ENCODE measurements at places on chromosomes 7 and 10.

- no peak for DNase-seq
Measured at GRCh38 chr10:119917777-119918176, 25.2 kb downstream of the SEC23IP start.

- DNase-seq = no peak
Measured at GRCh38 chr7:84002348-84002747, 192.2 kb downstream of the SEMA3A start.

- DNase-seq = no peak
Measured at GRCh38 chr7:99561737-99562051, 3.3 kb downstream of the ZNF655 start.

DNA sequence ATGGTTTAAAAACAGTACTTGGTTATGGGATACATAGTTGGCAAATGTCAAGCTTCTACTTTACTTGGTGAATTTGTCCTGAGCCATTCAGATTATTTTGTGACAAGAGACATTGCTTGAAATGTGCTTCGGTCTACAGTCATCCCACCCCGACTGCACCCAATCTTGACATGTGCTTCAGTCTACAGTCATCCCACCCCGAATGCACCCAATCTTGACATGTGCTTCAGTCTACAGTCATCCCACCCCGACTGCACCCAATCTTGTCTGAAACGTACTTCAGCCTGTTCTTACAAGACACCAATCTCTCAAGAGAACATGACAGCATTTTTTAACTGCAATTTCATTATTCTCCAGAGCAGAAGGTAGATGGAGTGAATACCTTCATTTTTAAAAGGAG, 47.8 kb downstream of the PRKCQ start:
- DNase-seq = no peak

- no peak for DNase-seq
Measured at GRCh38 chr7:78828317-78828716, 625.1 kb downstream of the MAGI2 start.

DNA sequence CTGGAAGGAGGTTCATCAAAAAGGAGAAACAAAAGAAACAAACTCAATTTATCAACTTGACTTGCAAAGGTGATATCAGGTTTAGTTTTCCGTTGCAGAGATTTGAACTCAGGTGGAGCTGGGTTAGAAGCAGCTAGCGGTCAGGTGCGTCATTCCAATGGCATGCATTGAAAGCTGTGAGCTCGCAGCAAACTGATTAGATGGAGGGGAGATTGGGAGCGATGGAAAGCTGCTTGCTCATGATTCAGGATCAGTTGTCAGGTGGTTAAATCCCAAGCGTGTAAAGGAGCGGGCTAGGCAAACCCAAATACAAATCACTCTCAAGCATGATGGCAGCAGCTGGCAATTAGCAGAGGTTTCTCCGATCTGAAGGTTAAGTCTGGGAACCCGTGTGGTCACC, 49.3 kb upstream of the AFAP1L2 start:
- DNase-seq = no peak

DNA sequence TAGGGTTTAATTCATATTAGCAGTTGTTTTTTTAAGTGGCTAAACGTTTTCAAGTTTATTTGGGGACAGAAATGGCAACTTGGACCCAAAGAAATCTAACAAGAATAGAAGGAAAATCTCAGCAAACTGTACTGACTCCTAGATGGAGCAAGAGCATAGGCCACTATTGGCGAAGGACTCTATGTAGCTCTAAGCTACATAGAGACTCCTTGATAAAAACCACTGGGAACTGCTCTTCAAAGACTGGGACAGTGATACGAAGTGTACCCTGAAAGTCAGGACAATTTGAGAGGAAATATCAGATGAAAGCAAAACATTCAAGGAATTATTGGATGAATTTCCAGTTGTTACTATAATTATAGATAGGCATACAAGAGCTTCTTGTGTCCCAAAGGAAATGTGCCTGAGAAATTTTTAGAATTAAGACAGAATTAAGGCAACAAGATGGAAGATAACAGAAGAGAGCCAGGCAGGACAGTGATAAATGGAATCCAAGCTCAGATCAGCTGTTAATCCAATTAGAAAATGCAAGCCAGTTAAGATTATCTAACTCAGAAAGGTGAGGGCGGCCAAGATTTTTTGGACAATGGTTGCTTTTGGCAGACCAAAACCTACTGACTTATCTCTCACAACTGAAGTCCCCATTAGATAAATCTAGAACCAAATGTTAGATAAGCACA, 103.7 kb upstream of the IFRD1 start:
- no peak for DNase-seq

GRCh38 chr10:62732841-62733653, 71.5 kb upstream of the ADO start:
- DNase-seq = peak; percentile 73

GRCh38 chr7:1176891-1177373, 16.9 kb upstream of the ZFAND2A start:
- DNase-seq = peak; percentile 68

DNA sequence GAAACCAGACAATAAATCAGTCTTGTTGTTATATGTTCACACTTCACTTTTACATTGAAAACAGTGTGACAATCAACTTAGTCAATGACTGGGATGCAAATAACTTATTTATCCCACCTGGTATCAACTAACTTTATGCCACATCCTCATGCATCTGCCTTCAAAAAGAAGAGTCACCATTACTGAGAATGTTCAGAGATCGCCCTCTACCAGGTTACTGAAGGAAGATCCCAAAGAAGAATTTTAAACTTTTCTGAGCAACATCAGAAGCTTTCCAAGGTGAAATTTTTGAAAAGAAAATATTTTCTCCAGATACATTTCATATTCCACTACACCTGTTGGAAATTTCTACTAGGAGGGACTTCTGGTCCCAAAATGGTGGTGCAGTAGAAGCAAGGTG, 359.5 kb downstream of the PTPRN2 start:
- no peak for DNase-seq

GRCh38 chr7:106952658-106953231, 87.7 kb downstream of the PIK3CG start:
- no peak for DNase-seq

GRCh38 chr10:100291356-100291755, 4.9 kb upstream of the BLOC1S2 start:
- DNase-seq = no peak

- DNase-seq = no peak
Measured at GRCh38 chr10:113782986-113783704, 31.7 kb downstream of the PLEKHS1 start.

DNA sequence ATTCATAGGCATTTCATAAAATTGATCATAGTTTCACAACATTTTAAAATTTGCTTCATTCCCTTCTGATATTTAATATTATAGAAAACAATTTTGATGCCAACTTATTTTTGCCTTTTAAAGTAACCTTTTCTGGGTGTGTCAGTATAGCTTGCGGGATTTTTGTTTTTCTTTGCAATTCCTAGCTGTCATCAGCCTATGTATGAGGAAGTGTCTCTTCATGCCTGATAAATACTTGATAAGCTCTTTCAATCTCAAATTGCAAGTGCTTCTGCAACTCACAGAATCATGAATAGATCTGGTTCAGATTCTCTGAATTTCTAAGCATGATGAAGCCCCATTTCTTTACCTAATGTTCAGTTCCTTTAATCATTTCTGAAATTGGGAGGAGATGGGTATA, 28.0 kb upstream of the ARHGAP21 start:
- DNase-seq = no peak

DNA sequence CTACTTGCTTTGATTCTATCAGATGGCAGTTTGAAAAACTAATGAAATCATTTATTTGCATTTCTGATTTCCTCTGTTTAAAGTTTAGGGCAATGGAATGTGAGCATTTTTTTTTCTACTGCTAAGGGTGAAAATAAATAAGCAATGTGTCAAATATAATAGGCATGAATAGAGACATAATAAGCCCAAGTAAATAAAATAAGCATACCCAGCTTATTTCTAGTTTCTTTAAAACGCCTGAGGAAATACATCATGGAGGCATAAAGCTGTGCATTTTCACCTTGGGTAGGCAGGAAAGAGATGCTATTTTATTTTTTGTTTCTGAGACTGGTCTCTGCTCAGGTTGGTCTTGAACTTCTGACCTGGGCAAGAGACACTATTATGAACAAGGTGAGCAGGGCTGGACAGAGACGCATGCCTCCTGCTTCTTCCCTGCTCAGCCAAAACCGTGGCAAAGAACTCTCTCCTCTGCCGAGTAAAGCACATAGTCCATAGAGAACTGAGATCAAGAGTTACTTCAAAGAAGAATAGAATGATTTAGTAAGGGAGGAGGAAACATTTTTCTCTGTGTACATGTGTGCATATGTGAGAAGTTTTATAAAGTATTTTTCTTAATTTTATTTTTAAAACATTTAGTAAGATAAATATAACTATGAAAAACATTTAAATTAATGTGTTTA, 138.1 kb downstream of the GNAI1 start:
- DNase-seq = no peak

- peak; percentile 47 for DNase-seq
Measured at GRCh38 chr7:48424731-48425130, 253.5 kb downstream of the ABCA13 start.

DNA sequence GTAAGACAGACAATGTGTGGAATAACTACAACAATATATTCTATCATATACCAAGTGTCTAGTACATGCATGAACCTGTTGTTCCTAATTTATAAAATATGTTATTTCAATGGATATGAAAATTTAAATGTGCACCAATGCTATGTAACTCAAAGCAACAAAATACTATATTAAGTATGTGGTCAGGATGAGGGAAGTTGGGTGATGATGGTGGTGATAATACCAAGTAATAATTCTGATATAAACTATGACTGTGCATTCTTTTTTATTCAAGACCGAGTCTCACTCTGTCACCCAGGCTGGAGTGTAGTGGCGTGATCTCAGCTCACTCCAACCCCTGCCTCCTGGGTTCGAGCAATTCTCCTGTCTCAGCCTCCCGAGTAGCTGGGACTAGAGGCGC, 2.1 kb upstream of the FRA10AC1 start:
- DNase-seq = no peak

GRCh38 chr7:155750255-155751125, 61.8 kb downstream of the SHH start:
- no peak for DNase-seq

DNA sequence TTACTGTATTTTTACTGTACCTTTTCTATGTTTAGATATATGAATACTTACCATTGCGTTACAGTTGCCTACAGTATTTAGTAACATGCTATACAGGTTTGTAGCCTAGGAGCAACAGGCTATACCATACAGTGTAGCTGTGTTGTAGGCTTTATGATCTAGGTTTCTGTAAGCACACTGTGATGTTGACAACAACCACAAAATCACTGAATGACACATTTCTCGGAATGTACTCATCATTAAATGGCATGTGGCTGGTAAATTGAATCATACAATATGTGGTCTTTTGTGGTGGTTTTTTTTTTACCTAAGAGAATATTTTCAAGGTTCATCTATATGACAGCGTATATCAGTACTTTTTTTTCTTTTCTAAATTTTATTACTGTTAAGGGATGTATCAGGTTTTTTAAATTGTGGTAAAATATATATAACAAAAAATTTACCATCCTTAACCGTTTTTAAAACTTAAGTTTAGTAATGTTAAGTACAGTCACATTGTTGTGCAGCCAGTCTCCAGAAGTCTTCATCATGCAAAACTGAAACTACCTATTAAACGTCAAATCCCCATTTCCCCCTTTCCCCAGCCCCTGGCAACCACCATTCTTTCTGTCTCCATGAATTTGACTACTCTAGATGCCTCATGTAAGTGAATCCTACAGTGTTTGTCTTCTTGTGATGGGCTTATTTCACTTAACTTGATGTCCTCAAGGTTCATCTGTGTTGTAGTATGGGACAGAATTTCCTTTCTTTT, 21.5 kb downstream of the BTAF1 start:
- peak; percentile 4 for DNase-seq

- no peak for DNase-seq
Measured at GRCh38 chr10:129877773-129878371, 86.2 kb downstream of the EBF3 start.

DNA sequence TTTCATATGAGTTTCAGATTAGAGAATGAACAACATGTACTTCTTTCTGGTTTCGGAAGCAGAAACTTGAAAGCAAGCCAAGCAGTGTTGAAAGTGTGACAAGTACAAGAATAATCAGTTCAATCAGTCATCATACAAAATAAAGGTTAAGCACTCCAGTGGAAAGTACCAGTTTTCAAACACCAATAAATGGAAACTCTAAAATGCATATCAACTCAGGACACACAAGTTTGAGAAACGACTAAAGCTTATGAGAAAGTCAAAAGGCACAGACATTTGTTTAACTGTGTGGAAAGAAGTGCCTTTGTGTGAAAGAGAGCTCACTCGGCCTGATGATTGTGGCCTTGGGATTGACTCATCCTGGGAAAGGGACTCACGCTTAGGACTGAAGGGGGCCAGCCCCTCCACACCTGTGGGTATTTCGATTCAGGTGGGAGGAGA, 60.6 kb upstream of the AKR1C1 start:
- no peak for DNase-seq

- no peak for DNase-seq
Measured at GRCh38 chr10:34061841-34062240, 727.4 kb upstream of the NRP1 start.

- DNase-seq = no peak
Measured at GRCh38 chr7:125173571-125173970, 243.9 kb upstream of the POT1 start.

DNA sequence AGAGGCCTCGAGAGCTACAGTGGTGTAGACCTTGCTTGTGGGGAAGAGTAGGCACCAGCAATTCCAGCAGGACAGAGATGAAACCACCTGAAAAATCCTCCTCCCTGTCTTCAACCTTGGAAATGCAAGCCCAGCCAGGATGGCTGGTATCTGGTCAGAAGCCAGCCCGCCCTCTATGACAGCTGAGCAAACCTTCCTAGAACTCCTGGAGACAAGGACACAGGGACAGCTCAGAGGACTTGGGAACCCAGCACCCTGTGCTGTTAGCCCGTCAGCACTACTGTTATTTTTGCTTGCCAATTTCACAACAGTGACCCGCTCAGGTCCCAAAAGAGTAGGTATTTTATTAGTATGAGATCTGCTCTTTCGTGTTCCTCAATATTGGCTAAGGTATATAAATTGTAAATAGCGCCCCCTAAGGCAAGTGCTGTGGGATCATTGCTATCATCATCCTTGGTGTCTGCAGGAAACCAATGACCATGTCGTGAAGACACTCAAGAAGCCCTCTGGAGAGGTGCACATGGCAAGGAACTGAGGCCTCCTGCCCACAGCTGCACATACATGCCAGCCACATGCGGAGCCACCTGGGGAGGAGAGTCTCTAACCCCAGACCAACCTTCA, 156.5 kb upstream of the CHST15 start:
- no peak for DNase-seq

- no peak for DNase-seq
Measured at GRCh38 chr7:1149351-1149794, 10.6 kb downstream of the ZFAND2A start.

GRCh38 chr10:123997486-123998196, 95.8 kb downstream of the CHST15 start:
- peak; percentile 26 for DNase-seq

GRCh38 chr7:89826557-89826956, 327.7 kb upstream of the STEAP1 start:
- DNase-seq = peak; percentile 13

GRCh38 chr7:143728333-143728862, 29.1 kb downstream of the CTAGE6 start:
- DNase-seq = no peak
